IPS-NIHi11 (cell line): ENCODE measurements at places on chromosomes 16 and 17.

DNA sequence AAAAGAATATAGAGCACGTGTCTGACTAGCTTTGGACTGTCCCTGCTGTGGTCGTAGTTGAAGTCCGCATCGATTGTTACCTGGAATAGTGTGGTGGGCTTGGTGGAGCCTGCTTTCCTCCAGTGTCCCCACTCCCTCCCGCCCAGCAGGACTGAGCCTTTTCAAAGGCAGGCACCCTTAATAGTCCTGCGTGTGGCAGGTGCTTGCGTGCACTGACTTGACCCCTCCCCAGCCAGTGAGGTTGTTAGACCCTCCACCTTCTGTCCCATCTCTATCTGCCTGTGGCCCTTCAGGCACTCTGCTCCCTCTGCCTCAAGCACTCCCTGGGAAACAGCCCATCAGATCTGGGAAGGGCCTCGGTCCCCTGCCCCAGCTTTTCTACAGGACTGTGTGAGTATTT, 36.6 kb downstream of the TMEM11 start:
- DNase-seq = peak; percentile 0

- DNase-seq = no peak
These were observed 29.5 kb downstream of the MBTD1 start for GRCh38 chr17:51230306-51230705.

DNA sequence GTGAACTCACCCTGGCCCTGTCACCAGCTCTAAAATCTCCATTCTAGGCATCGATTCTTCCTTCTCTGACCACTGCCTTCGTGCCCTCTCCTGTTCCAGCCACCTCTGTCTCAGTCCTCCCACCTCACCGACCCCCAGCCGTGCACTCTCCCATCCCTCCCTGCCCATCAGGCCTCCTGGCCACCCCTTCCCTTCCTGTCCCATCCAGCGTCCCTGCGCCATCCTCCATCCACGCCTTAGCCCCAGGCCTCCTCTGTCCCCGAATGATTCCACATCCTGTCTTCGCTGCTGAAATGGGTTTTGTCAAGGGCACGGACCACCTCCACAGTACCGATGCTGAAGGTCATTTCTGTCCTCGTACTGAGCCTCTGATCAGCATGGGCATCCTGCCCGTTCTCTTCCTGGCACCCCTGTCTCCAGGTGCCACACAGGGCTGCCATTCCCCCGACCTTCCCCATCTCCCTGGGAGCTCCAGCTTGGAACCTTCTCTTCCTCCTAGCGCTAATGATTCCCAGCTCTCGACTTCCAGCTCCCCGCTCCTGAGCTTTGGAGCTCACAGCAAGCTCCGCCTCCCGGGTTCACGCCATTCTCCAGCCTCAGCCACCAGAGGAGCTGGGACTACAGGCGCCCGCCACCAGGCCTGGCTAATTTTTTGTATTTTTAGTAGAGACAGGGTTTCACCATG, 2.6 kb downstream of the TRIM65 start:
- no peak for DNase-seq

DNA sequence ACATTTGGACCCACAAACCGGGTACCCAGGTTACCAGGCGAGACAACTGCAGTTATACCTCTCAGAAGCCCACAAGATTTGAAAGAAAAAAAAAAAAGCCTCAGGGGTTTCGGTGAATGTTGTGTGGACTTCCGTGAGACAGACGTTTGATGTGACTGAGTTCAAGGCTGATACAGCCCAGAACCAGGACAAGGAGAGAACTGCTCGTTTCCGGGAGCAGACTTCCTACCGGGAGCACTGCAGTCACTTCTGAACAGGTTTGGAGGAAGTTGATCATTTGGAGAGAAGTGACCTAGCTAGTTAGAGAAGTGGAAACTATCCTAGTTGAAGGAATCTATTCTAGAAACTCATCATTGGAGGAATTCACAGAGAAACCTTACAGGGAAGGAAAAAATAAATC, 847 bp downstream of the CKLF start:
- DNase-seq = no peak

DNA sequence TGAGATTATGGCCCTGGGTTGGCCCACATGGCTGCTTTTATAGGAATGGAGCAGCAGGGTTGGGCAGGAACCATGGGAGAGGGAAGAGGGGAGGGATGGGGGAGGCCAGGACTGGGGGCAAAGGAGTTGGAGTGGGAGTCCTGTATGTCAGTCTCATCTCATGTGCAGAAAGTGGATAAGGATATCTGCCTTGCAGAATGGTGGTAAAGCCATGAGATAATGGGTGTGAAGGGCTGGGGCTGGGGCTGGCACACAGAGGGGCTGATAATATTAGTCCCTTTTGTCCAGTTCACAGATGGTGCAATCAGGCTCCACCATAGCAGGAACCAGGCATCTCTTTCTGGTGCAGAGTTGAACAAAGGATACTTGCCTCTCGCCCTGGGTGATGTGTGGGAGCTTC, 101.3 kb downstream of the MRM1 start:
- DNase-seq = no peak

GRCh38 chr16:54946909-54947308, 16.2 kb downstream of the IRX5 start:
- no peak for DNase-seq

DNA sequence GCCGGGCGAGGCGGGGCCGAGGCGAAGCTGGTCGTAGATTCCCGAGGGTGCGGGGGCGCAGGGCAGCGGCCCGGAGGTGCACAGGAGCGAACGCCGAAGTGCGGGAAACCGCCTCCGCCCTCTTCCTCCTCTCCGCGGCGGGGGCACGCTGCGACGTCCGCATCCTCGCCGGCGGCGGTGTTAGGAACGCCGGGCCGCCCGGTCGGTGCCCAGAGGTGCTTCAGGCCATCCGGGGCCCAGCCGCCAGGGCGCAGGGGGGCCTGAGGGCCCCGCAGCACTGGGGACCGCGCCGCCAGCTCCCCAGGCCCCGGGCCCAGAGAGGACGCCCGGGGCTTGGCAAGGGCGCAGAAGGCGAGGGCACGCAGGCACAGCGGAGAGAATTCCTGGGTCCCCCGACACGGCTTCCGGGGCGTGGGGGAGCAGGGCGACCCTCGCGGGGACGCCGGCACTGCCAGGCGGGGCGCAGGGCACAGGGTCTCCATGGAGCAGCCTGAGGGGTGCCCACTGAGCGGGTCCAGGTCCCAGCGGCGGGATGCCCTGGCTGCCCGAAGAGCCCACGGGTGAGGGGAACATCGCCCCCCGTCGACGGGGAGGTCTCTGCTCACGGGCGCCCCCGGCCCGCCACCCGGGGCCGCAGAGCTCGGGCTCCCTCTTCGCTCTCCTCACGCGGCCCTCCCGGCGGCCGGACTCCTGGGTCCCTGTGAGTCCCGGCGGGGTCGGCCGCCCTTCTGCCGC, 576 bp downstream of the EPOP start:
- DNase-seq = no peak

GRCh38 chr16:27317738-27318391, 4.1 kb downstream of the IL4R start:
- DNase-seq = no peak

- DNase-seq = no peak
These were observed 11.5 kb upstream of the PIPOX start for GRCh38 chr17:29031488-29031887.

GRCh38 chr17:38883592-38884526, 14.0 kb downstream of the LASP1 start:
- DNase-seq = no peak

DNA sequence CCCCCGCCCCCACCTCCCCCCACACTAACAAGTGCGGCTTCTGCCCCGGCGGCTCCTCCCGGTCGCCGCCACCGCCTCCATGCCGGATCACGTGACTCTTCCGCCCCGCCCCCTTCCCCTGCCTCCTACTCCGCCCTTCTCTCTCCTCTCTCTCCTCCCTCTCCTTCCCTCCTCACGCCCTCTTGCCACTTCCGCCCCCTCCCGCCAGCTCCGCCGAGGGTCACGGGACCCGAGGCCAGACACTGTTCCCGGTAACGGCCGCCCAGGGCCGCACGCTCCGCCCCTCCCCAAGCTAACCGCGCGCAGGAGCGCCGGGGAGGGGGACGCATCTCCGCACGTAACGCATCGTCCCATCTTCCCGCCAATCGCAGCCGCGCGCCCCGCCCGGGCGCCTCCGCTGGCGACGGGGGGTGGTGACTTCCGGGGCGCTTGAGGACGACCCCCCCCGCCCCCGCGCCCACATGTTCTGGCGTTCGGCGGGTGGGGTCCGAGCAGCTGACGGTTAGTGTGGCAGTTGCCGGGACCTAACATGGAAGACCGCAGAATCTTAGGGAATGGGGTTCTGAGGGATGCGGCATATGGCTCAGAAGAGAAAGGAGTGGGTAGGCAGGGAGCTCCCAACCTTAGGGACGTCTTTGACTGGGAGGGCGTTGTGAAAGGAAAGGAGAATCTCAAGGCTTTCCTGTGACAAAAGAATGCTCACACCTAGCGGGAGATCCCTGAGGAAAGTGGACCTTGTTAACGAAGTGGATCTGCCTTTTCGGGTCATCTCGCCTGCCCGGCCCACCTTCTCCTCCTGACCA, at the start of gene USP32:
USP32 (minus strand) TSS at position 92 of the 803 bp plus-strand sequence. CDS start 194 bp downstream, outside the sequence.
- peak; percentile 94 for DNase-seq

GRCh38 chr17:29505836-29506235, 61.0 kb downstream of the ABHD15 start:
- no peak for DNase-seq

GRCh38 chr16:77207030-77207429, 7.8 kb downstream of the SYCE1L start:
- DNase-seq = no peak

DNA sequence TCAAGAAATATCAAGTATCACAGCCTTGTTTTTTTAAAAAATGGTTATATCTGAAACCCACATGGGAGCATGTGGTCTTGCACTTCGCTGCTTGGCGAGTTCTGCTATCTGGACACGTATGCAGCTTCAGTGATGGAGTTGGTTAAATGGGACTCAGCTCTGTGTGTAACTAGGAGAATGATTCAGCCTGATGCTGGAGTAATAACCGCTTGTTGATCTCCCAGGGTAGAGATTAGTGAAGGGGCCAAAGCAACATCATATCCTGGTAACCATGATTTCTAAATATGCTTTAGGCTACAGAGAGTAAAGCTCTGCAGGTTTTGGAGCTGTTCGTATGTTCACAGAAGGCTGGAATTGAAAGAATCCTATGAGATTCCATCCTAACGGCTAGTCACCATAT, 63.2 kb downstream of the IQCK start:
- no peak for DNase-seq

DNA sequence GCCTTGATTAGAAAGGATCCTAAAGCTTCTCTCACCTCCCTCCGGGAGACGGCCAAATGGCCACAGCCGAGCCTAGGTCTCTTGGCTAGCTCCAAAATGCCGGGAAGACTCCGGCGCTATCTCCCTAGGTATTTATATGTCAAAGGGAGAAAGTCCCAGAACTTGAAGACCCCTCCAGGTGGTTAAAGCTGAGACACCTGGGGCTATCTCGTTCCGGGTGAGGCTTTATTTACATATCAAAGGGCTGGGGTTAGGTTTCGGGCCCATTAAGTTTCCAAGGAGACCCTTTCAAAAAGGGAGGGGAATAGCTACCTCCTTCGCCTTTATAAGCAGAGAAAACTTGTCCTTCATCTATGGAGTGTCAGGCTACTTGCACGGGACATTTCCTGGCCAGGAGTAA, 70.9 kb upstream of the KIFC3 start:
- DNase-seq = peak; percentile 30

- DNase-seq = no peak
These were observed 30.9 kb downstream of the XPO6 start for GRCh38 chr16:28180655-28181460.

GRCh38 chr17:76369379-76369778, 15.0 kb upstream of the SPHK1 start:
- no peak for DNase-seq

GRCh38 chr16:6204945-6205344, 1107.3 kb upstream of the EEF2KMT start:
- DNase-seq = no peak

DNA sequence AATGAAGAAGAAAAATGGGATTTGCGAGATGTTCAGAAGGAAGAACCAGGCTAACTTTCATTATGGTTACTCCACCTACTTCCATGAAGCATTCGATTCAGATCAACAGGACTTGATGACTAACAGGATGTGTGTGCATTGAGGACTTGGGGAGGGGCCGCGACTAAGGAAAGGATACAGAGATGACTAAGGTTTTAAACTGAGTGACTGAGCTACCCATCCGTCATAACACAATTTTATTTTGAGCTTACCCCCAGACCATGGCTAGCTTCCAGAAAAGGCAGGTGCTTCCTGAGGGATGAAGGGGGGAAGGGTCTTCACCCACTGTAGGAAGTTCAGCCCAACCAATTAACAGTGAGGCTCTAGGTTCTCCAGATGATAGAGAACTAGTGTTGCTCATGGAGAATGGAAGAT, 2.5 kb upstream of the CDYL2 start:
- no peak for DNase-seq

DNA sequence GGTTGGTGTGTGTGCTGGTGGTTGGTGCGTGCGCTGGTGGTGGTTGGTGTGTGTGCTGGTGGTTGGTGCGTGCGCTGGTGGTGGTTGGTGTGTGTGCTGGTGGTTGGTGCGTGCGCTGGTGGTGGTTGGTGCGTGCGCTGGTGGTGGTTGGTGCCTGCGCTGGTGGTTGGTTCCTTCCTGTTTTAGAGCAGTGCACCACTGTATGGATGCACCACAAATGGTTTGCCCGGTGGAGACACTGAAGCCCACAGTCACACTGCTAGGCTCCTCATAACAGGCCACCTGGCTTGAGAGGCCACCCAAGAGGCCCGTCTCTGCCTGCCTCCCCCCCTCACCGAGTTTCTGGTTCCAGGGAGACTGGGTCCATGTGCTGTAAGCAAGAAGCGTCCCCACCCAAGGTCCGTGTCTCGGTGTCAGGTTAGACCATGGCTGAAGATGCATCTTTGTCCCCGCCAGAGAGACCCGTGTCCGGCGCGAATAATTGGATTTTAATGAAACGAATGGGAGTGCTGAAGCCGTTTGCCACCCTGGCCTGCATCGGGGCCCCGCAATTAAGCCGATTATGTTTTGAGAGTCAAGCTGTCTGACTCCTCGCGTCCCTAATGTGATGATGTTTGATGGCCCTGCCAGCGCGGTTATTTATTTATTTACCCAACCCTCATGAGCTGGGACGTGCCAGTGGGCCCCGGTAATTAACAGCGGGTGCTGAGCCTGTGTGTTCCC, 161.3 kb upstream of the GSE1 start:
- no peak for DNase-seq

- DNase-seq = peak; percentile 40
These were observed 88.1 kb upstream of the ASIC2 start for GRCh38 chr17:33381201-33381600.

- DNase-seq = no peak
These were observed 39.9 kb downstream of the SMPD3 start for GRCh38 chr16:68408428-68408827.

- DNase-seq = no peak
These were observed 63.2 kb upstream of the TRAP1 start for GRCh38 chr16:3780570-3780969.

- DNase-seq = no peak
These were observed 6.4 kb downstream of the ZFPM1 start for GRCh38 chr16:88459366-88460073.

DNA sequence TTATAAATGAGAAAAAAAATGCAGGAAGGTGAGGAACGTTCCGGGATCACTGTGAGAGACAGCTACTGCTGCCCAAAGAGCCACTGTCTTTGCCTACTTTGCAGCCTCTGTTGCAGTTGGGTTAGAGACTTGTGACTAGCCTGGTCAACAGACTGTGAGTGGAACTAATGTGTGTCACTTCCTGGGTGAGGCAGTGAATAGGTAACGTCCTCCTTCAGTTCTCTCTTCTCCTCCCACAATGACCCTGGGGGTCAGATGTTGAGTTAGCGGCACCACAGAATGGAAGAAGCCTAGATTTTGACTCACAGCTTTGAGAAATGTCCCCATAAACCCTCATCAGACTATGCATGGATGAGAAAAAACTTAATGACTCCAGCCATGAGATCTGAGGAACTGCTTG, 5.2 kb downstream of the C16orf46 start:
- no peak for DNase-seq
